ENCODE measurements at places on chromosomes 2 and 18.

DNA sequence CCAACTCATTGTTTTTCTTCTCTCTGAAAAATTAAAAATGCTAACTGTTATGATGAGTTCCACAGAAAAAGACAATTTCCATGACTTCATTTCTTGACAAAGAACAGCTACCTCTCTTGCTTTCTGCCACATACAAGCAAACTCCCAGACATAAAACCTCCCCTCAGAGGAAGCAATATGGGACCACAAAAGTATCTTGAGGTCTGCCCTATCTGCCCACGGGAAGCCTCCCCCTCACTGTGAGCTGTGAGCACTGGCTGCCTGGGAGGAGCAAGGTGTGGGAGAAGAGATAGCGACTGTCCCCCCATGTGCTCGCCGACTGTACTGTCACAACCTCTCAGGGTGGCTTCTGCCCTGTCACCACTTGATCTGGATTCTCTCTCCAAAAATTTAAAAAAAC lies 69.7 kb upstream of the NRP2 start:
- no peak for DNase-seq

GRCh38 chr18:77395953-77396352 lies 146.3 kb downstream of the GALR1 start:
- no peak for DNase-seq

DNA sequence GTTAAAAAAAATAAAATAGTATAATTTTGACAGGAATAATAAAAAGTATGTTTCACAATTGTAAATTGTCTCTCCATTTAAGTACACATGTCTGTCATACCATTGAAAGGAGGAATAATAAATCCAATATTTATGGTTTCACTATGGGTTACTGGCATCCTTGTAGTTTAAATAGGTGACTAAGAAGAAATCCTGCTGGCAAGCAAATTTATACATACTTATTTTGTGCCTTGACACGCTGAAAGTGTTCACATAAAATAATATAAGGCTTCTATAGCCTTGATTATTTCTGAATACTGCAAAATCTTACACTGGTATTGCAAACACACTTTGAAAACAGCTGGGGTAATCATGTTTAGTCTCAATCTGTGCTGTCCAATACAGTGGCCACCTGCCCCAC lies 138.3 kb upstream of the ETAA1 start:
- DNase-seq = no peak

- DNase-seq = no peak
These were observed 729 bp downstream of the TM4SF20 start for GRCh38 chr2:227378371-227378782.

GRCh38 chr18:73316513-73316912 lies 448.7 kb upstream of the NETO1 start:
- DNase-seq = no peak

DNA sequence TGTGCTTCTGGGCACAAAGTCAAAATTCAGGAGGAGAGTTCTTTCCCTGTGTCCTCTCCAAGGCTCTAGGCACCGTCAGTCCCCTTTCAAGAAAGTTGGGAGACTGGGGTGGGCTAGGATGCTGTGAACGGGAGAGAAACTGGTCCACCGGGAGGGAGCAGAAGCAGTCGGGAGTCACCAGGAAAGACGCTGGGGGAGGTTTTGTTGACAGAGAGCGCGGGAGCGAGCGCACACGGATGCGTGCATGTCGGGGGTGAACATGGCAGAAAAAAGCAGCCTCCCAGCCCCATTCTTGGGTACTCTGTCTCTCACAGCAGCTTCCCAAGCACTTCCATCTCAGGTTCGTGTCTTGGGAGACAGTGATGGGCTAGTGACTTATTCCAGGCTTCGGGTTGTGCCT lies 97.1 kb upstream of the PXDN start:
- DNase-seq = no peak

- no peak for DNase-seq
These were observed 549.0 kb upstream of the PKDCC start for GRCh38 chr2:41498781-41499180.

GRCh38 chr2:36473230-36473629 lies 117.7 kb downstream of the CRIM1 start:
- no peak for DNase-seq

DNA sequence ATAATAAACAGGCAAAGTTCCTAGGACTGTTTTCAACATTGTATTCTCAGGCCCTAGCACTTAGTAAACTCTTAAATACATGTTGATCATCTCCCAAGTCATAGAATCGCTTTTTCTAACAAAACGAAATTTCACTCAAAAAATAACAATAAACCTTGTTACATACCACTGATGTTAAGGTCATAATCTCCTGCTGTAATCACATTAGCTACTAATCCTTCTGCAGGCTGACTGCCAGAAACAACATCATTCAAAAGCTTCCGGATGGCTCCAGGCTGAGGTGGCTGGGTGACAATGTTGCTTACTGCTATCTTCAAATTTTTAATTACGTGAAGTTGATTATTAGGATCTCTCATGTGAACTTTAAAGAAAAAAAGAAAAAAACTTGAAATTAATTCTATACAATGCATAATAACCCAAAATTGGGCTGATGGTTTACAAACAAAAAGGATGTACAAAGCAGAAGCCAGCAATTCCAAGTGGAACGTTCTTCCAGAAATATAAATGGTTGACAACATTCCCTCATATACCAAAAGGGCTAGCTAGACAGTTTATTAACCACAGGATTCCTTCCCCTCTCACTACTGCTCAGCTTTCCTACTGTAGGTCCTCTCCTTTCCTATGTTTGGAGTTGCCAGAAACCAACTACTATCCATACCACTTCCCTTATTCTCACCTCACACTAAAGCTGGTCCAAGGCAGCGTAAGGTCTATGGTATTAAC lies 11.6 kb downstream of the TRAPPC8 start:
- DNase-seq = no peak

DNA sequence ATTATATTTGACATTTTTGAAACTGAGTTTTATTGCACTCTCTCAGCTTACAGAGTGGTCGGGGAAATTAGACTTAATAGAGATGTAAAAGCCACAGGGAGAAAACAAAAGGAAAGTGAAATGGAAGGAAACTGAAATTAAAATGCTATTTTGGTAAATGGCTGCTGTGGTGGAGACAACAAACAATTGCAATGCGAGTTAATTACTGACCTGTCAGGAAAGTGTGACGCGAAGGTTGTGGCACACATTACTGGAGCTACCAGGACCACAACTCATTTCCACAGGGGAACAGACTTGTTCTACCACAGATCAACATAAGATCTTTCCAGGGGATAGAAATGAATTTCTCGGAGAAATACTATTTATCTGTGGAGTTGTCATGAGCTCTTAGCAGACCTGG lies 19.5 kb downstream of the ARHGAP15 start:
- DNase-seq = no peak

Data from HTR-8/SVneo (cell line).